Activated T-helper 2 cell treated with anti-CD3 and anti-CD28 coated beads, Interferon-gamma antibody, Interleukin-2, Interleukin-4, amounts not matched to agents 10 μg/mL and 5 μg/mL and 100 μg/mL, durations not matched to agents 14 hours and 24 hours and 36 hours (primary cell): ENCODE measurements at places on chromosomes 2 and 18. TPM values are rescaled to one million over a fixed set of nuclear protein-coding genes. Genes with fewer than 3 reads are reported as not detected.

The ATG4B gene
- total RNA-seq: 117 TPM in 2 replicates

The GREB1 gene
- 0.23 and 0.25 TPM in 2 replicates for total RNA-seq

The KIDINS220 gene
- 24.7 and 26.1 TPM in 2 replicates for total RNA-seq

DNA sequence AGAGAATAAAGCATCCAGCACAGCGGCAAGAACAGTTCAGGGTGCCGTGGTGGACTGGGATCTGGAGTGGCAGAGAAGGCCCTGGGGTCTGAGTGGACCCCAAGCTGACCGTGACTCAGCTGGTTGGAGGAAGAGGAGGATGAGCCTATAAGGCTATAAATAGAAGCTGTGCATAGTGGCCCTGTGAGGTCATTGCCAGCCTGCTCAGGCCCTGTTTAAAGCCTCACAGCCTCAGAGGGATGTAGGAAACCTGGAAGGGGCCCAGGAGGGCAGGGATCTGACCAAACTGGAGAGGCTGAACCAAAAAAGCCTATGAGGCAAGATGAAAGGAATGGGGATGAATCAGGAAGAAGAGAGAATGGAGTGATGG lies 11.3 kb upstream of the DES start:
- DNase-seq: no peak

- DNase-seq: no peak
Observed at GRCh38 chr2:235419996-235420395, 73.8 kb upstream of the AGAP1 start.

DNA sequence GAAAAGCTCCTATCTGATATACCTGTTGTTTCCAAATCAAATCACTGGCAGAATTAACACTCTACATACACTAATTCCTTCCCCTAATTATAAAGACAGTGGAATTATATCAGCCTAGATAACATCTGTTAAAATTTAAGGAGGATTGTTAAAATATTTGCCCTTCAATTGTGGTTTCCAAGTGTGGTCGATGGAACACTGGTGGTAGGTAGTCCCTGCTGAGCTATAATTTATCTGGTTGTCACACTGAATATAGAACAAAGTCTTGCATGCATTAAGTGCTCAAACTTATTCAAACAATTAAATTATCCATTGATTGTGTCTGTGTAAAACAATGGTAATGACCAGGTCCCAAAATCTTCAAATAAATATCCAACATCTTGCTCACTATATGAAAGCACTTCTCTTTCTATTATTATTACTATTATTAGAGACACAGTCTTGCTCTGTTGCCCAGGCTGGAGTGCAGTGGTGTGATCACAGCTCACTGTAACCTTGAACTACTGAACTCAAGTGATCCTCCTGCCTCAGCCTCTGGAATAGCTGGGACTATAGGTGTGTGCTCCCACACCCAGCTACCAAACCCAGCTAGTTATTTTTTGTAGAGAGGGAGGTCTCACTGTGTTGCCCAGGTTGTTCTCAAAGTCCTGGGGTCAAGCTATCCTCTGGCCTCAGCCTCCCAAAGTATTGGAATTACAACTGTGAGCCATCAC lies 12.0 kb downstream of the CDH2 start:
- DNase-seq: no peak

DNA sequence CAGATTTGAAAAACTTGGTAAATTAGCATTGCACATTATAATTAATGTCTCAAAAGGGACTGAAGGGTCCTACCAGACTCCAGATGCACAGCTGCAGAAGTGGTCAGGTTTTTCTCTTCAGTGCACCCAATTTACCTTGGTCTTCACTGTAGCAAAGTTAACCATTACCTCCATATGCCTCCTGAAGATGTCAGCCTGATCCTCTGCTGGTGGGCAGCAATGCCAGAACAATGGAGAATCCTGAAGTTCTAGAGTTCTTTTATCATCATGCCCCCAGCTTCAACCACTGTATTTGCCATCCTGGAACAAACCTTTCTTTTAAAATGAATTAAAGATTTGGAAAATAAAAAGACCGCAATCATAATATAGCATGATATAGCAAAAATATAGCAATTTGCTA lies 1774.8 kb upstream of the CELF4 start:
- DNase-seq: no peak

DNA sequence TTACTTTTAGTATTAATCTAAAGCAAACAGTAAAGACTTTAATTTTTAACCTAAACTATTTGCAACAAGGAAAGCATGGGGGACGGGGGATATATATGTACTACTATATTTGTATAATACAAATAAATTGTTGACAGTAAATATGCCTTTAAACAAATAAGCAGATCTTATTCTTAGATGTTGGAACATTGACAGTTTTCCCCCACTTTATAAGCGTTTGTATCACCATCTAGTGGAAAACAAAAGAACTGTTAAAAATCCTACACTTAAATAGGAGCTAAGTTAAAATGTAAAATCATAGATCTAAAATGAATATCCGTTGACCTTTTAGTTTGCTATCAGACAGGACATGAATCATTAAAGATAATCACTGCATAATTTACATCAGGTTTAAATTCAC lies 50.0 kb downstream of the RBBP8 start:
- DNase-seq: no peak
